ENCODE measurements at places on chromosomes 7 and 10. TPM values are rescaled to one million over a fixed set of nuclear protein-coding genes. Genes with fewer than 3 reads are reported as not detected.

The ABI1 gene
- total RNA-seq, result 24.1 TPM

The HK1 gene
- 84.8 TPM for total RNA-seq

The TMEM140 gene
- 12.9 TPM for total RNA-seq

The TUBB8 gene
- total RNA-seq, result 0.56 TPM

The LIPK gene
- total RNA-seq, result not detected

The C10orf53 gene
- total RNA-seq, result 1.5 TPM

The COL13A1 gene
- 10.2 TPM for total RNA-seq

The TRIL gene
- 0.90 TPM for total RNA-seq

The CALML3 gene
- total RNA-seq, result 0.18 TPM

The PON3 gene
- 1.6 TPM for total RNA-seq

The OR13A1 gene
- 0.29 TPM for total RNA-seq

The STEAP1B gene
- total RNA-seq, result 2.1 TPM

The ELN gene
- total RNA-seq, result 2.2 TPM

The ZC3HAV1 gene
- total RNA-seq, result 5.0 TPM

The SLC16A9 gene
- 8.0 TPM for total RNA-seq

The GPC2 gene
- total RNA-seq, result 21.3 TPM

The AKR1C3 gene
- total RNA-seq, result 0.85 TPM

The CNPY1 gene
- not detected for total RNA-seq

The MIOS gene
- 26.5 TPM for total RNA-seq

The PIP gene
- not detected for total RNA-seq

The SLC25A13 gene
- total RNA-seq, result 43.2 TPM

The GIMAP8 gene
- total RNA-seq, result 0.14 TPM

The ZCCHC24 gene
- 1.5 TPM for total RNA-seq

The SLC13A1 gene
- total RNA-seq, result not detected

The EXOSC1 gene
- total RNA-seq, result 54.0 TPM

The AGR2 gene
- total RNA-seq, result 0.54 TPM

The PRPS1L1 gene
- total RNA-seq, result not detected

The PRLHR gene
- total RNA-seq, result 0.16 TPM

The SEMA3C gene
- total RNA-seq, result 40.4 TPM

The ANKRD2 gene
- total RNA-seq, result not detected

Measured in motor neuron (in vitro differentiated cells).